ENCODE measurements at places on chromosomes 4 and X. TPM values are rescaled to one million over a fixed set of nuclear protein-coding genes. Genes with fewer than 3 reads are reported as not detected.

The UCHL1 gene
- not detected for total RNA-seq

The TSPYL2 gene
- 1,030 TPM for total RNA-seq

The CXCL5 gene
- not detected for total RNA-seq

The CCDC158 gene
- total RNA-seq, result not detected

The TBX22 gene
- not detected for total RNA-seq

The DDX53 gene
- not detected for total RNA-seq

The HERC5 gene
- total RNA-seq, result 13.2 TPM

The GLUD2 gene
- total RNA-seq, result 0.62 TPM

The LRAT gene
- not detected for total RNA-seq

The SH3D19 gene
- total RNA-seq, result 0.60 TPM

The PNMA6F gene
- total RNA-seq, result not detected

The SERTM2 gene
- not detected for total RNA-seq

The TEC gene
- total RNA-seq, result 1.4 TPM

The SMIM10L2A gene
- total RNA-seq, result 1.3 TPM

The TDO2 gene
- not detected for total RNA-seq

The C4orf17 gene
- total RNA-seq, result not detected

The IGFBP7 gene
- total RNA-seq, result not detected

The SPARCL1 gene
- not detected for total RNA-seq

The CXCL9 gene
- not detected for total RNA-seq

The S100G gene
- not detected for total RNA-seq

The SATL1 gene
- not detected for total RNA-seq

The CABS1 gene
- total RNA-seq, result not detected

The PNMA3 gene
- 2.3 TPM for total RNA-seq

The XAGE2 gene
- total RNA-seq, result not detected

The PLXNA3 gene
- 52.1 TPM for total RNA-seq

The PRR27 gene
- total RNA-seq, result not detected

The TCEAL2 gene
- 0.42 TPM for total RNA-seq

The PDZD4 gene
- 11.9 TPM for total RNA-seq

The CT45A2 gene
- not detected for total RNA-seq

The CDS1 gene
- 0.68 TPM for total RNA-seq

The DMRTC1 gene
- total RNA-seq, result 0.71 TPM

The HTN3 gene
- total RNA-seq, result not detected

The PRDM5 gene
- 0.92 TPM for total RNA-seq

The BEND2 gene
- total RNA-seq, result not detected

The XG gene
- not detected for total RNA-seq

The TNIP3 gene
- 1.00 TPM for total RNA-seq

The SNX25 gene
- total RNA-seq, result 18.2 TPM

The RRH gene
- not detected for total RNA-seq

The ZIC3 gene
- not detected for total RNA-seq

Measured in CD8-positive, alpha-beta T cell (primary cell).